ENCODE measurements at places on chromosomes 5 and 9.

DNA sequence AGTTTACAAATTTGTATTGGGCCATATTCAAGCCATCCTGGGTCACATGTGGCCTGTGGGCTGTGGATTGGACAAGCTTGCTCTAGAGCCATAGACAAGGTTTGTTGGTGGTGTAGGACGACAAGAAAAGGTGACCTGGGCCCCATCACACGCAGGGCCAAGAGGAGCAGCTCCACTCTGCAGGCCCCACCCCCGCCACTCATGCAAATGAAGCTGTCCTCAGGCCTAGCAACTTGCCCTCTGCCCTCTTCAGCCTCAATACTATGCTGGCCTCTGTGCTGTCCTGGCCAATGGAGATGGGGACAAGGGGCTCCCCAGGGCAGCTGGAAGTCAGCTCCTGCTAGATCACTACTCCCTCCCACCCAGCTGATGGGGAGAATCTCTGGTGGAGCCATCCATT, 55.2 kb upstream of the TMEM252 start:
- no peak for DNase-seq

DNA sequence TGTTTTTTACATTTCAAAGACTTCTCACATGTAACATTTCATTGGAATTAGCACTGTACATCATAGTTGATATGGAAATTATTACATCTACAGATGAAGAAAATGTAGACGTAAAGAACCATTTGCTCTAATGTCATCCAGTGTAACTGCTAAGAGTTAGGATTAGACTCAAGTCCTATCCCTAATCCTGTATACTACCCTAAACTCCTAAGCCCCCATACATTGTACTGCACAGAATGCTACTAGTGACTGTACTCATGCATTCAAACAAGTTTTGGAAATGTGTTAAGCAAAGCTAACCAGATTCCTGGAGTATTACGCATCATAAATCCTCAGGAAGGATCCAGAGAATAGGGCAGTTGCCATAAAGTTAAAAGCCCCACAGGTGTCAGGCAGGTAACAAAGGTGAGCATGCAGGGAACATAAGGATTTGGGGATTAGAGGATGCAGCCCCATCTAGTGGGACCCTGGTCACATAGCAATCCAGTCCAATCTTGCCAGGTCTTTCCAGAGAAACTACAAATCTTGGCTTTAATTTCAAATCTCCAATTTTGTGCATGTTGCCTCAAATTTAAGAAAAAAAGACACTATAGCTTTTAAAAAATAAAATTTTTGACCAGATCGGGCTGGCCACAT, 32.0 kb downstream of the HAVCR1 start:
- no peak for DNase-seq

DNA sequence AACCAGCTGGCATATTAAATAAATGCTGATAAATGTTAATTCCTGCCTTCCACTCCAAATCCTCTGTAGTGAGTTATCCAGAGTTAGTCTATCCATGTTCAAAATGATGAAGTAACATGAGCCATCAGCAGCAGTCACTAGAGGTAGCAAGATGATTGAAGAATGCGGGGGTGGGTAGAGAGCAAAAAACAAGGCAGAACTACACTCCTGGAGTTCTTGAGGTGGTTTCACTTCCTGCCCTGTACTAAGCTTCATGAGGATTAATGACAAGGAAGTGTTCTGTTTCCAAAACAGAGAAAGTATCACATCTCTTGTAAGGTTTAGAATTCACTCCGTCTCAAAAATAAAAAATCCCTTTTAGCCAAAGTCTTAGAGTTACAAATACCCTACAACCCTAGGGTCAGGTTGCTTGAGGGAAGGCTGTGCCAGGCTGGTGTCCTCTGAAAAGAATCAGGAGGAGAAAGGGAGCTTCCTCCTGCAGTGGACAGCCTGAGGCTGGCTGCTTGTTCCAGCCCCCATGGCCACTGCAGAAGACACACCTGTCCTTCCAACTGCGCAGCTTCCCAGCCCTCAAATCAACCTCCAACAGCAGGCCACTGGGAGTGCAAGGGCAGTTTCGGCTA, 180.2 kb downstream of the DENND1A start:
- DNase-seq: no peak

GRCh38 chr9:128992995-128993394, 35.1 kb downstream of the SH3GLB2 start:
- DNase-seq: no peak

DNA sequence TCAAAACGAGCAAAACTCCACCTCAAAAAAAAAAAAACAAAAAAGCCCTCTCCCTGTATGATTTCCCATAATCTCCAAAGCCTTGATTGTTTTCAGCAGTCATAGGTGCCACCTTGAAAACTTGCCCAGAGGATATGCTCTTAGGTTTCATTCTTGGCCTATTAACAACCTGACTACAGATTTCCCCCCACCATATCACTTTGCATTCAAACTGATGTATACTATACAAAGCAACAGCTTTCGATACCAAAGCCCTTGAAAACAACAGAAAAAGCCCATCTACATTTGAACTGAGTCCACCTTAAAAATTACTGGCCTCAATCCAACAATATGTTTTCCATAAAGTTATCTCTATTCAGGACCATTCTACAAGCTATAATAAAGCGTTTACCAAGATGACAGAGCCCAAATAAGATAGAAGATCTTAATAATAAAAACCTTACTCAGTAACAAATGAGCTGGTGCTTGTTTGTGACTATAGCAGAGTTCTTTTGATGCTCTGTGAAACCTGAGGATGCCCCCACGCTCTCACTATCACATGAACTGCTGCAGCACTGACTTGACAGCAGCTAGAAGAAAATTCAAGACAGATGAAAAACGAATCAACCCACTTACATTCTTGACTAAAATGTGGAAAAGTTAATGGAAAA, 44.4 kb downstream of the FNBP1 start:
- no peak for DNase-seq

- no peak for DNase-seq
Observed at GRCh38 chr5:55241746-55242145, 8.3 kb upstream of the CCNO start.

DNA sequence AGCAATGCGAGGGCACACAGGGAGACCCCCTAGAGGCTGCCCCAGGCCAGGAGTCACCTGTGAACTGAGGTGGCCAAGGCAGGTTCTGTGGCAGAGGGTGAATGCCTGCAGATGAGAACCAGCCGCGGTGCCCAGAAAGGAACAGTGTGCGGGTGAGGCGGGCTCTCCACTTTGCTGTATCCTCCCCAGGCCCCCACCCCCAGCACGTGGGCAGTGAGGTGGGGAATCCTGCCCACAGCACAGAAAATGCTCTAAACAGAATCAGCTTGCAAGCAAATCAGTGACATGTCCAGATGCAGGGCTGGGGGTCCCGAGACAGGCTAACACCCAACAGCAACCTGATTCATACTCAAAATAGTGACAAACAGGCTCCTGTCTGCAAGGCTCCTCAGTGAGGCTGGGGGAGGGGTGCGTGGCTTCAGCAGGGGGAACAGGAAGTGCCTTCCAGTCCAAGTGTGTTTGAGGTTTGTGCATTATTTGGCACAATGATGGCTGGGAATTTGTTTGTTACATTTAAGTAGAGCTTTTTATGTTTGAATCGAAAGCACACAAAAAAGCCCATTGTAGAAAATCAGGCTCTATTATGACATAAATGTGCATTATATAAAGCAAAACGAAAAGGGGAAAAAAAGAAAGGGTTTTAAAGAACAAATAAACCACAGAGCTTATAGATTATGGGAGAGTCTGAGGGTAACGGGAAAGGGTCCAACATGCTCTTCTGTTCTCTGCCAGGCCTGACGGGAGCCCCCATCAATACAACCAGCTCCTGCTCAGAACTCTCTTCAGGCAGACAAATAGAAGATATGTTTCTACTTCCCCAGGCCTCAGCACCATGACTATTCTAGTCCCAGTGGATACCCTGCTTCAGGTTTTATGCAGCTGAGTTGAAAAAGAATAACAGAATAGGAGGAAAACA, 201.3 kb downstream of the HSD17B3 start:
- no peak for DNase-seq

- no peak for DNase-seq
Observed at GRCh38 chr5:69043655-69043996, 50.2 kb upstream of the SLC30A5 start.

GRCh38 chr9:91340395-91340967, 21.2 kb downstream of the AUH start:
- no peak for DNase-seq
